ENCODE measurements at places on chromosomes 5 and 9.

GRCh38 chr9:129084087-129084486 lies 3.2 kb downstream of the DOLPP1 start:
- DNase-seq = no peak

- DNase-seq = no peak
Measured at GRCh38 chr9:81082221-81082620, 607.1 kb downstream of the TLE1 start.

DNA sequence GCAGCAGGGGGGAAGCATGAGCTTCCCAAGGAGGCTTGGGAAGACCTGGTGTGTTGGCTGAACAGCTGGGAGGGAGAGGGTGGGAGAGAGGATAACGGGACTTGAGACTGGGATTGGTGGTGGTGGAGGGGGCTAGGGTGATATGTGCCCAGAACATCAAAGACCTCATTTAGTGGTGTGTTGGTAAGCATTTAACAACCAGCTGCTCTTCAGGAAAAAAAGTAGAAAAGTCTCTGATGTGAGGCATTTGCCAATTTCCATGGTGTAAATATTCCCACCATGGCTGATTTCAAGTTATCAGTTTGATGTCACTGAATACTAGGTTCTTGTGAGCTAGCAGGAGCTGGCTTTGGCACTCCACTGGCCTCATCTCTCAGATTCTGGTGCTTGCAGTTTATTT lies 170.8 kb downstream of the MACROH2A1 start:
- no peak for DNase-seq

DNA sequence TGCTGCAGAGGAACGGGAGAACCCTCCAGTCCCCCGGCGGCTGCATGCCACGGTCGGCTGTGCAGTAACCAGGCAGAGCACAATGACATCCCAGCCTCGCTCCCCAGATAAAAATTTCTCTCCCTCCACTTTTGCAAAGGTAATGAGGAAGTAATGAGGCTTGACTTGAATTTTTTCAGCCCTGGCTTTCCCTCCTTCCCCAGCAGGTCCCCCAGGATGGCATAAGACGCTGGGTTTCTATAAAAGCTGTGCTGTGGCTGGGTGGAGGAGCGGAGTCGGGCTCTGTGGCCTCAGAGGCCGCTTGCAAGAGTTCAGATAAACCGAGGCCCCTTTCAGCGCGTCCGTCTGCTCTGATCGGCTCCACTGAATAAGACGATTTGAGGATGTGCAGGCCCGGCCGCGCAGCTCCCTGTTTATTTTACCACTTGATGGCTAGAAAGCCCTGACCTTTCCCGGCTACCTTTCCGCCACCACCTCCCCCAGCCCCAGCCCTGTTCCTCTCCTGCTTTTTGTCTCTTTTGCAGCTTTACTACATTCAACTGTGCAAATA lies 351.9 kb upstream of the IRX2 start:
- no peak for DNase-seq

DNA sequence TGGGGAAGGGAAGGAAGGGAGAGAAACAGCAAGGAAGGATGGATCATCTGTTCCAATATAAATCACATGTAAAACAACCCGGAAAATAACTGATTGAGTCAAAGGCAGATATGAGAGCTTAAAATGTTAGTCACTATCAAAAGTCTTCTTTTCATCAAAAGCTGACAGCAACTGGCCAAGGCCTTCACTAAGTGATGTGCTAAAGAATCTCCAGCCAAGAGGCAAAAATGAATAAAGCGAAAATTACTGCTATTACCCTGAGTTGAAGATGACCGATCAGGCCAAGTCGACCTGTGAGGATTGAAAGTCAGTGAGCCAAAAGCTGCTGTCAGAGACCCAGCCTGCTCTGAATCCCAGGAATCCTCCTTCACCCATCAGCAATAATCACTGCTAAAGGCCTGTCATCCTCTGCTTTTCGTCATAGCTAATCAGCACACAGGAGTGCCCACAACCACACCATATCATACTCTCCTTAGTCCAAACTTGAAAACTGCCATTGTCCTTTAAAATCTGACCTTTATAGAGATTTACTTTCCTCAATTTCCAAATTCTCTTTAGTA lies 736.9 kb downstream of the TLE1 start:
- DNase-seq = no peak

DNA sequence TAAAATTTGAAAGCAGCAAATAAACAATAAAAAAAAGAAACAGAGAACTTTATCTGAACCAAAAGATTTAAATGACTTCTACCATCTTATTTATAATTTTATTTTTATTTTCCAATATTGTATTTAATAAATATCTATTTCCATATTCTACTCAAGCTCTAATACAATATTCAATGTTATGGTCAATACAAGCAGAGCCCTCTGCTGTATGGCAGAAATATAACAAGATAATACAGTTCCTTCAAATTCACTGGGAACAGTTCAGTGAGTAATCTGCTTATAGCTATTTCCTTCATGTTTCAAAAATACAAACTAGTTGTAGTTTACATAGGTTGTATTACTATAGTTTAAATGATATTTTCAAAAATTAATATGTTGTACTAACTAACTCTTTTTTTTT lies 332.7 kb downstream of the PRDM9 start:
- no peak for DNase-seq

GRCh38 chr9:26802921-26803320 lies 89.7 kb downstream of the CAAP1 start:
- DNase-seq = no peak

DNA sequence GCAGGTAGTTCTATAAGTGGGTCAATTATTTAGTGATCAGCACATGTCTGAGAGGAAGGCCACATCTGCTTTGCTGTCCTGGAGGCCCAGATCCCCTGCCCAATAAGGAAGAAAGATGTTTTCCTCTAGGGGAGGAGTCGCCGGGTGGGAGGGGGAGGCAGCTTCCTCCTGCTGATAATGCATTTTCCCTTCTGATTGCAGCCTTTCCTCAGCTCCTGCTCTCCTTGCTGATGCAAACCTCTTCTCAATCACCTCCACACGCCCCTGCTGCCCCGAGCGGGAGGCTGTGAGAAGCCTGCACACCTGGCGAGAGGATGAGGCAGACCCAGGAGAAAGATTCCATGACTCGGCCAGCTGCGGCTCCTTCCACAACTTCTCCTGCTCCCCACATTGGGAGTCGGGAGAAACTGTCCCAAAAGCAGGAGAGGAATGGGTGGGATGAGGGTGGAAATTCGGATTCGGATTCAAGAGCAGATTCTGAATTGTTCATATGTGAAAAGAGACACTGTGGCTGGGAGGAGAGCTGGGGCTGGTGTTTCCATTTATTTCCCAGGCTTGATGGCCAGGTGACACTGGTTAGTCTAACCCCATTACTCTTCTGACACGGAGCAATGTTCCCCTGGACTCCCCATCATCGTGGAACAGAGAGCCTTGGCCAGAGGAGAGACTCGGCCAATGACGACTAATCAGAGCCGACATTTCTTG lies 6.8 kb upstream of the NTNG2 start:
- no peak for DNase-seq

GRCh38 chr9:31520301-31521085 lies 864.0 kb upstream of the ACO1 start:
- DNase-seq = no peak

DNA sequence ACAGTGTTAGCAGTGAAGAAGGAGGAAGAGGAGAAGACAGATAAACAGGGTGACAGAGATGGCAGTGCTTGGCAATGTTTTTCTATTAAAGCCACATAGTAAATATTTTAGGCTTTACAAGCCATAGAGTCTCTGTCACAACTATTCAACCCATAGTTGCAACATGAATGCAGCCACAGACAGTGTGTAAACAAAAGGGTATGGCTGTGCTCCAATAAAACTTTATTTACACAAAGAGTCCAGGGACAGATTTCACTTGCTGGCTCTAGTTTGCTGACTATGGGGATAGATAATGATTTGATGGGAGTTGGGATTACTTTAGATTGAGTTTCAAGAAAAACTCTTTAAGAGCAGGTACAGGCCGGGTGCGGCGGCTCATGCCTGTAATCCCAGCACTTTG lies 224.8 kb upstream of the SEMA6A start:
- no peak for DNase-seq

DNA sequence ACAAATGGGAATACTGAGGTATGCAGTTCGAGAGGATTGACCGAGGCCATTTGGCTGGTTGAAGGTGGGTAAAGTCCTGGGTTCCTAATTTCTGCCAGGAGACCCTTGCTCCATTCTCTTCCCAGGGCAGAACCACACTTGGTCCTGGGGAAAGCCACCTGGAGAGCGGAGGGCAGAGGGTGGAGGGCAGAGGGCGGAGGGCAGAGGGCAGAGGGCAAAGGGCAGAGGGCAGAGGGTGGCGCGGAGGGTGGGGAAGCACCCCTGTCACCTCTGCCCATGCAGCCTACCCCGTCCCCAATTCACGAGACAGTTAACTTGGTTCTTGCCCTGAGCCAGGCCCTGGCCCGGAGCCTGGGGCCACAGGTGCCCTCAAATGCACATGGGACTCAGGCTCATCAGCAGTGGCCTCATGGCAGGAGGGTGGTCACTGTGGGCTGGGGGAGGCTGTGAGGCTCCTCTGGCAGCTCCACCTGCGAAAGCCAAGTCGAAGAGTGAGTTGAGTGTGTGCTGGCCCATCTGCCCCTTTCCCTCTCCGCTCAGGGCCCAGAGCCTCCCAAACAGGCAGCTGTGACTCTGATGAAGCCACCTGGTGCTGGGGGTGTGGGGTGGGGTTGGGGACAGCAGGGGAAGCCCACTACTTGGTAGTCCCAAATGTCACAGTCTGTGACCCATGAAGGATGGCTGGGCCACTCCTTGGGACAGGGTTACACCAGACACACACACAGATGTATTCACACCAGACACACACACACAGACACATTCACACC lies 28.0 kb upstream of the FCN1 start:
- no peak for DNase-seq

DNA sequence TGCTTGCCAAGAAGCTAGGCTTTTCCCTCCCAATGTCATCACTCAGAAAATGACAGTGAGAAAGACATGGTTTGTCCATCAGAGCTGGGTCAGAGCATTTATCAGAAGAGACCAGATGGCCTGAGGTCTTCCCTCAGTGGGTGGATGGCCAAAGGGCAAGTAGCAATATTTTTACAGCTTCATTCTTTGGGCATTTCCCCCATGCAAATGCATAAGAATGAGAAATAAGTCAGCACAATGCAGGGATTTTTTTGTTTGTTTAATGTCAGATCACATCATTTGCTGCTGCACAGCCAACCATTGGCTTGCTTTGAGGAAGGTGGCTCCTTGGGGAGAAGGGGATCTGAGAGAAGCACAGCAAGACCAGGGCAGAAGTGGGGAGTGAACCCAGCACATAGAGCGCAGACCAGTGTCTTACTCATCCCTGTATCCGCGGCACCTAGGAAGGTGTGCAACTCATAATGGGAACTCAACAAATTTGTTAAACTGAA lies 209.6 kb downstream of the SEMA6A start:
- DNase-seq = no peak

- no peak for DNase-seq
Measured at GRCh38 chr5:171773106-171773505, 12.5 kb upstream of the SMIM23 start.

DNA sequence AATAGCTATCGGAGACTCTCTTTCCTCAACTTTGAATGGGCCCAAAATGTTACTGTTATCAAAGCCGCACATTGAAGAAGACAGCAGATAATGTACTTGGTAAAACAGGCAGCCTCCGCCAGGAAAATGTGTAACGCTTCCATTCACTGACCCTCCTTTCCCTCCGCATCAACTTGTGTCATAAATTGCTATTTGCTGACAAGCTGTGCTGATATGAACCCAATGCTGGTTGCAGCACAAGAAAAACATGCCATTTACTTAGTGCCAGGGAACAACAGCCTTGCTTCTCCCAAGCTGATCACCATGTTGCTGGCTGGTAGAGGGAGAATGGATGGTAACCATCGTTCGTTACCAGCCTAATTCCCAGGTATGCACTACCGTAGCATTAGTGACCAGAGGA lies 162.6 kb upstream of the PPP1R2B start:
- DNase-seq = no peak

DNA sequence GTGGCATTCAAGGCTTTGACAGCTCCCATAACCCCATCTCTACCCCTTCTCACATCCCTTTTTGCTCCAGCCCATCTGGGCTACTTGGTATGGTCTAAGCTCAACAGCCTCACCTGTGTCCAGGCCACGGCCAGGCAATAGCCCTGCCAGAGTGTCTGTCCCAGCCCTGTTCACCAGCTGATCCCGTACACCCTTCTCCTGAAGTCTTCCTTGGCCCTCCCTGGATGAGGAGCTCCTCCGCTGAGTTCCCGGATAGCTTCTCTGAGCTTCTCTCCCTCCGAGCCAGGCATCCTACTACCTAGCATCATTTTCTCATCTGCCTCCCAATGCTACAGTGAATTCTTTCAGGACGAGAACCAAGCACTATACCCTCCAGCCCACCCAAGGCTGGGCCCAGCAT lies 208.2 kb downstream of the DAB2IP start:
- DNase-seq = no peak

DNA sequence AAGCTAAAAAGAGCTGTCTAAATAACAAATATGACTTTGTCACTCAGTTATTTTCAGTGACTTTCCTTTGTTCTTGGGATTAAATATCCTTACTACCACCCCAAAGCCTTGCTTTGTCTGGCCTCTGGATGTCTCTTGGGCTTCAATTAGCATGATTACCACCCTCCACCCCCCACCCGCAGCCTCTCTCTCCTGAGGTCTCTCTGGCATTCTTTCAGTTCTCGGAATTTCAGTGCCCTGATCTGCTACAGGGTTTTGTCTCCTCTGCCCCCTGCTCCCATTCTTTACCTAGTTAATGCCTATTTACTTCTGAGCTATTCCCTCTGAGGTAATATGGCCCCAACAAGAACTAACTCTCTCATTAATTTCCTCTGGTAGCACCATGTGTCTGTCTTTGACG lies 376.4 kb downstream of the DEPDC1B start:
- no peak for DNase-seq

- no peak for DNase-seq
Measured at GRCh38 chr5:7902201-7902600, 33.3 kb downstream of the MTRR start.

- no peak for DNase-seq
Measured at GRCh38 chr9:118121361-118121760, 417.2 kb downstream of the TLR4 start.

DNA sequence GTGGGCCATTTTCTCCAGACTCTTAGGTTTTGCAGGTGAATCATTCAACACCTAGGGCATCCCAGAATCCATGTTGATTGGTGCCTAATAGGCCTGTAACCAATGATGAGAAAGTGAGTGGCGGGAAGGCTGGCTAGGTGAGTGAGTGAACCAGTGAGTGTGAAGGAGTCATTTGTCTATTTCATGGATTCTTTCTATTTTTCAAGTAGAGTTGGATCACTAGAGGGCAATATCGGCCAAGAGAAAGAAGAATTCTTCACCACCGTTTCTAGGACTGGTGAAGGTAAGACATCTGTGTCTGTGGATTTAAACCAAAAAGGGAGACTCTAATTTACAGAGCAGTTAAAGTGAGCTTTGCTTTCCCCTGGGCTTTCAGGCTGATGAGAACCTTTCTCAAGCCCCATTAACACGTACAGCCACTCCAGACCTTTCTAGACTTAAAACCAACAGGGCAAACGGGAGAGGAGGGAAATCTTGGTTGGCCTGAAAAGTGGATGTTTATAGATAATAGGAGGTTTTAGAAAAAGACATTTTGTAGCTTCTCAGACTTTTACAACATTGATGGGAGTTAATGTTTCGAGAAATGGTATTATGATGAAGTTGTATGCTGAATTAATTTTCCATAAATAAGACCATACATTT lies 114.3 kb upstream of the IL12B start:
- DNase-seq = no peak

All from NCI-H187 treated with DMSO at 0.1 percent for 48 hours (cell line).